ENCODE measurements at places on chromosomes 2 and 18.
A peak's percentile ranks its signal among the peaks of the same experiment; 100 is the strongest.

DNA sequence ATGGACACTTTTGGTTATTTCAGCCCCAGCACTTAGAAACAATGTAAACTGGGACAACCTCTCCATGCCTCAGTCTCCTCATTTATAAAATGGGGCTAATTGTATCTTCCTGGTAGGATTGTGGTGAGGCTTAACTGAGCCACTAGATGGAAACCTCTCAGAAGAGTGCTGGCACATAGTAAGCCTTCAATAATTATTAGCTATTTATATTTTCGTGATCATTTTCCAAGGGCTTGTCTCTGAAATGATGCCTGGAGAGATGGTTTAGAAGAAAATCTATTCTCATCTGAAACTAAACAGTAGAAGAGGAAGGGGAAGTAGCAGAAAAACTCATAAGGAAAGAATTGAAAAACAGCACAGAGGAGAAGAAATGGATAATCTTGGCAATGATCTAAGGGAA, 6.8 kb downstream of the RAX start:
- no peak for DNase-seq

DNA sequence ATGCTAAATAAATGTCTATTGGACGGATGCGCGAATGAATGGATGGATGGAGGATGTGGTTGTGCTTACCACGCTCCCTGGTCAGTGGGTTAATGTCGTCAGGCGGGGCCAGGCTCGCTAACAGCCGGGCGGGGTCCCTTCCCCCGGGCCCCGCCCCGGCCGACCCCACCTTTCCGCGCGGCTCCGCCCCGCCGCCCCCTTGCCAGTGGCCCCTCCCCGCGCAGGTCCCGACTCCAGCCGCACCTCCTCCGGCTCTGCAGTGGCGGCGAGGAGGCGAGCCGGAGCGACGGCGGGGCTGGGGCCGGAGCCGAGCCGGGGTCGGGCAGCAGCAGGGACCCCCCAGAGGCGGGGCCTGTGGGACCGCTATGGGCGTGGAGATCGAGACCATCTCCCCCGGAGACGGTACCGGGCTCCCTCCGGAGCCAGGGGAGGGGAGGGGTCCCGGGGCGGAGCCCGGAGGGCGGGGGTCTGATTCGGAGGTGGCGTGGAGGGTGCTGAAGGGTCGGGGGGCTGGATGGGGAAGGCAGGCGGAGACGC, at the start of gene FKBP1B:
Gene FKBP1B (plus strand): TSS at position 257 of the 537 bp plus-strand sequence. CDS start 109 bp downstream, at position 366.
- no peak for DNase-seq

- no peak for DNase-seq
Observed at GRCh38 chr2:84830758-84831500, 50.0 kb downstream of the TRABD2A start.

GRCh38 chr2:119421741-119422140, 9.9 kb upstream of the TMEM37 start:
- DNase-seq, result no peak

- no peak for DNase-seq
Observed at GRCh38 chr18:48804856-48805610, 145.7 kb downstream of the SMAD7 start.

DNA sequence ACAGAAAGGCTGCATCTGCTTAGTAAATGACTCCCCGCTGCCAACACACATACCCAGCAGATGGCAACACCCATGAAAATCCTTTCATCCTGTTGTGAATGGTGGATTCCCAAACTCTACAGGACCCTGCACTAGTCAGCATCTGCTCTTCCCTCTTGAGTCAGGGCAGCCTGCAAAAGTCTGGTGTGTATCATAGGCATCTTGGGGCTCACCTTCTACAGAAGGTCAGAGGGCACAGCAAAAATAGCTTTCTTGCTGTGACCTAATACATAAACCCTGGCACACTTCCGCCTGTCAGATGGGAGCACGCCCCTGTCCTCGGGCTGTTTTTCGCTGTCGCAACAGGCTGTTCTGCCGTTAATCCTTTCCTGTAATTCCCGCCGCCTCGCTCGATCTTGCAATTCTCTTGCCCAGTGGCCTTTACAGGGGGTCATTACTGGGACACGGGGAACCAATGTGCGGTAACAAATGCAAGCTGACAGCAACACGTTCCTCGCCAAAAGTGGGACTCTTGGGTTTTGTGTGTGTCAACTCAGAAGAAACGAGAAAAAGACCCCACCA, 19.9 kb upstream of the SCYGR1 start:
- peak; percentile 34 for DNase-seq

DNA sequence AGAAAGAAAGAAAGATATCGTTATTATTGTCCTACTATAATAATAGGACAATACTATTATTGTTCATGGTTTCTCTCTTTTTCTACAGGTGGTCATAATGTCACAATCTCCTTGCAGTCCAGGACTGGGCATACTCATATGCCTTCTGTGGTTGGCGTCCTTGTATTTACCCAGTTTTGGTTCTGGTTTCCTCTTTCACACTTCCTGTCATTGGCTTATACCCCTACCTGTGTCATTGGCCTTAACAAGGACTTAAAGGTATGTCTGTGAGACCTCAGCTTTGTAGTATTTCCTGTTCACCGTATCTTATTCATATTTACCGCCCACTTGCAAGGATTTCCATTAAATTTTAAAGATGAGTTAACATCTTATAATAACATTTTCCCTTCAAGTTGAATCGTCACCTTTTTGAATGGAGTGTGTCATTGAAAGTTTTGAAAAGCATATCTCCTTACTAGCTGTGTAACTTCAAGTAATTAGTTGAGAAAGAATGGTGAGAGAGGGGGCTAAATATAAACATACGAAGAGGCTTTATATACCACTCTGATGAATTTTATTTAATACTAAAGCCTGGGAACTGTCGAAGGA, 36.5 kb upstream of the HTR2B start:
- no peak for DNase-seq

- DNase-seq, result no peak
Observed at GRCh38 chr2:129491308-129491707, 488.2 kb upstream of the RAB6C start.

- no peak for DNase-seq
Observed at GRCh38 chr2:172296267-172297046, 130.9 kb upstream of the ITGA6 start.

DNA sequence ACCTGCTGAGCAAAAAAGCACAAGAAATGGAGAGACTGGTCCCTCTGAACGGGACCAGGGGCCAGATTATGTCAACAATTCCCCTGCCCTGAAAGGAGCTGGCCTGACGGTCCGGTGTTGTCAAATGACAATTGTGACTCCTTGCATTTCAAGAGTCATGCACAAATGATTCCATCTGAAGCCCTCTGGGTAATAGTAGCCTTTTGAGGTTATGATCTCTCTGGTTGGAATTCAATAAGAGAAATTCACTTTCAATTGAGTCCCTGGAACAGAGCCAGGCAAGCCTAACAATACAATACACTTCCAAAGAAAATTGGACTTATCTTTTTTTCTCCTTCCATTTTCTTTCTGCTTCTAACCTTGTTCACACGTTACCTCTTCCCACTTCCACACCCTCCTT, 116.9 kb downstream of the C1D start:
- no peak for DNase-seq

DNA sequence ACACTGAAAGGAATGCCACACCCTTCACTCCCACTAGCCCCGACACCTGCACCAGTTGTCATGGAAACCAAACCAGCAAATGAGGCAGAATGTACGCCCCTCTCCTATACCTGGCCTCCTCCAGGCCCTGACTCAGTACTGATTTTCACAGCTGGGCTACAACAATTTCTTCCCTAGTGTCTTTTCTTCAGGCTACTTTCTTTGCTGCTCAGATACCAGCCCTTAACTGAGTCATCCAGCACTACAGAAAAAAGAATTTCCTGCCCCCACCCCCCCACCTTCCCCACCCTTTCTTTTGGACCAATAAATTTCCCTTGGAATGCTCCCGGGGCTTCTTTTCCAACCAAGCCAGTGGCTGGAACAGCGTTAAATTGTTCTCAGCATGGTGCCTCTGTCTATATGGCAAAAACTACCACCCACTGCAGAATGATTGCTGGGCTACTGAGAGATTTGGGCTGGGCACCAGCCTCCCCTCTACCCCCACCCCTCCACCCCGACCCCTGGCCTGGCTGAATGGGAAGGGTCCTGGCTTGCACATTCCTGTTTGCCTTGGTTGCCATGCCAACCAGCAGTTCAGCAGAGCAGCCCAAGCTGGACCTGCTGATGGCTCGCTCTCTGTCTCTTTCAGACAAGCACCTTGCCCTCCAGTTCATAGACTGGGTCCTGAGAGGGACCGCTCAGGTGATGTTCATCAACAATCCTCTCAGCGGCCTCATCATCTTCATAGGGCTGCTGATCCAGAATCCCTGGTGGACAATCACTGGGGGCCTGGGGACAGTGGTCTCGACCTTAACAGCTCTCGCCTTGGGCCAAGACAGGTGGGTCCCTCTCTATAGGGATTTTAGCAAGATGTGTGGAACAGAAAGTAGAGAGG, 11.3 kb downstream of the SLC14A2 start:
- DNase-seq, result no peak

- DNase-seq, result no peak
Observed at GRCh38 chr18:69590150-69590549, 189.5 kb downstream of the DOK6 start.

GRCh38 chr2:12124790-12125189, 378.4 kb downstream of the LPIN1 start:
- DNase-seq, result no peak

DNA sequence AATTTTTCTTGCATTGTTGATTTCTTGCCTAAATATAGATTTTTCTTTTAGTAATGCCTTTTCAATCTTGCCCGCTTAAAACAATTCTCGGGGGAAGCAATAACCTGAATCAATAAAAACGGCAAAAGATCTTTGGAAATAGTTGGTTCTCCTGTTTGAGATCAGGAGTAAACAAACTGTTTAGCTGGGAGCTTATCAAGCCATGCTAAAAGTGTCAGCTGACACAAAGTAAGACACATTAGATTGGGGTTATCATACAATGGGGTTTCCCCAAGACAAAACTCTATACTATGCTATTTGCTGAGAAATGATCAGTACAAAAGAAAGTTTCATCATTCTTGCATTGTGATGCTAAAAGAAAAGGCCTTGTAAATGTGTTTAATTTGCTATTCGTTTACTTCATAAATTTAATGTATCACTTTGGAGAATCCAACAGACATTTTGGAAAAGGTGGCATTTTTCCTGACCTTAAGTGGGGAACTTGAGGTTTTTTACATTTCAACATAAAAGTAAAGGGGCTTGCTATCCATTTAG, 46.5 kb downstream of the ATIC start:
- no peak for DNase-seq
